Effector memory CD8-positive, alpha-beta T cell (primary cell): ENCODE measurements at places on chromosomes 7 and 10.

DNA sequence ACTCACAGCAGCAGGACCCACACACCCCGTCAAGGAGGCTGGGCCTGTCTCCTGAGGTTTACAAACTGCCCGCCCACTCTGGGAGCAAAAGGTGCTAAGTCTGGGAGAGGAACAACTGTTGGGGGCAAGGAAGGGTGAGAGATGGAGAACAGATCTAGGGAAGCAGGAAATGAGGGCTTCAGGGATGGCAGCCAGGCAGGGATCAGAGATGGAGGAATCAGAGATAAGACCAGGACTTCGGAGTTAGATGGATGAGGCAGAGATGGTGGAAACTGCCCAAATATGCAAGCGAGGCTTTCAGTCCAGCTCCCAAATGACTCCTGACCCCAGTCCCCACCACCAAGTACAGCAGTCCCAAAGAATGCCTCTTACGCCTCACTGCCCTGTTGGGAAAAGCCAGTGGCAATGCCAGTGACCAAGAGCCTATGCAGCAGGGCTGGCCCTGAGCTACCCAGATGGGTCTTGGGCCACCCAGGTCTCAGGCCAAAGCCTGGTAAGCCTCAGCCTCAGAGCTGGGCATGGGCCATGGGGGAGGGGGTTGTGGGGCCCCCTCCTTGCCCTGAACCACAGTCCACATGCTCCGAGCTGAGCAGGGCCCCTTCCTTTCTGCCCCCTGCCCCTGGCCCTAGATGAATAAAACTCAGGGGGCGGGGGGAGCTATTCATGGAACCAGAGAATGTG lies 39.5 kb upstream of the SLF2 start:
- H3K36me3 ChIP-seq, result no peaks in the 10 kb centered on the region
- no peak overlapping the region for H3K27ac ChIP-seq
- H3K27me3 ChIP-seq, result peaks cover 38% of the 10 kb centered on the region
- DNase-seq, result no peak
- H3K4me3 ChIP-seq, result no peak overlapping the region

DNA sequence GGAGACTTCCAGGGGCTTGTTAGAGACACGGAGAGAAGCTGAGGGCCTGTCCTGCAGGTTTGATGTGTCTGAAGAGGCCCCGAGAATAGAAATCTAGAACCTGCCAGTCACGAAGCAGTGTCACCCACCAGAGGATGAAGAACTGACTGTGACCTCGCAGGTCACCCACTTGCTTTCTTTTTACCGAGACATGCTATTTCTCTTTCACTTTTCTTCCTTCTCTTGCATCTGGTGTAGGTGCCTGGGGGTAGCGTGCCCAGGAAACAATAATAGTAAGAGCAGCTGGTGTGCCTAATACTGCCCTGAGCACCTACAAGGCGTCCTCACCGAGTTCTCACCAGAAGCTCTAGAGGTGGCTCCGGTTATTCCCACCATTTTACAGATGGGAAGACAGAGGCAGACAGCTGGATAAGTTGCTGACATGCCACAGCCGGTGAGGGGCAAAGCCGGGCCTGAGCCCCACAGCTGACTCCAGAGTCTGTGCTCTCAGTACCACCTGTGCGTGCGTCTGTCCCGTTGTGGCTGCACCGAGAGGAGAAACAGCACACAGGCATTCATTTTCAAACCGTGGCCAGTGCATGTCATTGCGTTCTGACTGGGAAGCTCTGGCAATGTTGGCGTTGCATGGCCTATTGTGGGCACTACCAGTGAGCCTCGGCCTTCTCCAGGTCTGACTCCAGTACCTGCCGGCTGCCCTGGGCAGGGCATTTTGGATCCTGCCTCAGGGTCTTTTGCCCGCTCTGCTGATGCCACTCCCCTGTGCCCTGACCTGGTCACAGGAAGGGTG lies 7.8 kb downstream of the CHST3 start:
- no peak for DNase-seq
- no peak overlapping the region for H3K4me3 ChIP-seq
- H3K4me1 ChIP-seq, result no peaks in the 10 kb centered on the region

DNA sequence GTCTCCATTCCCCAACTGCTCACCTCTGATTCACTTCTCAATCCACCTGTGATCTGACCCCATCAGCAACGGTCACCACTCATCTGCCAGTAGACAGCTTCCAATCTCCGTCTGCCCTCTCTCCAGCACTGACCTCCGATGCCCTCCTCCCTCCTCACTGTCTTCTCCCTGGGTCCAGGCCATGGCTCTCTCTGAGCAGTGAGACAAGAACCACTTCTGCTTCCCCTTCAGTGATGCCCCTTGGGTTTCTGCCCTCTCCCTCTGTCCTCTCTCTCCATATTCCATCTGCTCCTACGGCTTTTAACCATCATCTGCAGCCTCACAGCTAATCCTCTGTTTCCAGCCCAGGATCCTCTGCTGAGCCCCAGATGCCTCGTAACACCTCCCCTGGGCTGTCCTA lies 55.5 kb upstream of the OPALIN start:
- no peak overlapping the region for H3K4me3 ChIP-seq
- H3K27me3 ChIP-seq, result peaks cover 9% of the 10 kb centered on the region
- H3K27ac ChIP-seq, result no peak overlapping the region

DNA sequence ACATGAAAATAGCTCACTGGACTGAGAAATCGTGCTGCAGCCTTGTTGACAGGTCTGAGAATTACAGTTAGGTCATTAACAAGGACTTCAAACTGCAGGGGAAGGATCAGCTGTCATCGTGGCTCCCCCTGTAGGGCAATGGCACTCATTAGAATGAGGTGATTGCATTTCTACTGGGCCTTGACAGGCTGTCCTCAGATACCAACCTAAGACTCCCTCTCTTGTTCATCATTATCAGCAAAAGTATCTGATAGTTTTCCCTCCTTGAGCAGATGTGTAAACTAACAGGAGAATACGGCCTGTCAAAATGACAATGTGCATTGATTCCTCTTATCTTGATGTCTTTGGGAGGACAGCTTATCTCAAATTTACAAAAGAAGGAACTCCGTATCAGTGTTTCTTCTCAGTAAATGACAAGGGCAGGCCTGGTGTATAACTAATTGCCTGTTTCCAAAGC lies 648.5 kb upstream of the LRRN3 start:
- H3K4me1 ChIP-seq, result no peaks in the 10 kb centered on the region
- H3K4me3 ChIP-seq, result no peak overlapping the region
- H3K27ac ChIP-seq, result no peak overlapping the region
- no peak for DNase-seq

GRCh38 chr10:34798654-34799053 lies 16.4 kb downstream of the PARD3 start:
- no peaks in the 10 kb centered on the region for H3K4me1 ChIP-seq
- no peak for DNase-seq
- H3K36me3 ChIP-seq, result no peaks in the 10 kb centered on the region
- peaks cover 8% of the 10 kb centered on the region for H3K27me3 ChIP-seq
- no peak overlapping the region for H3K4me3 ChIP-seq
- no peak overlapping the region for H3K27ac ChIP-seq

DNA sequence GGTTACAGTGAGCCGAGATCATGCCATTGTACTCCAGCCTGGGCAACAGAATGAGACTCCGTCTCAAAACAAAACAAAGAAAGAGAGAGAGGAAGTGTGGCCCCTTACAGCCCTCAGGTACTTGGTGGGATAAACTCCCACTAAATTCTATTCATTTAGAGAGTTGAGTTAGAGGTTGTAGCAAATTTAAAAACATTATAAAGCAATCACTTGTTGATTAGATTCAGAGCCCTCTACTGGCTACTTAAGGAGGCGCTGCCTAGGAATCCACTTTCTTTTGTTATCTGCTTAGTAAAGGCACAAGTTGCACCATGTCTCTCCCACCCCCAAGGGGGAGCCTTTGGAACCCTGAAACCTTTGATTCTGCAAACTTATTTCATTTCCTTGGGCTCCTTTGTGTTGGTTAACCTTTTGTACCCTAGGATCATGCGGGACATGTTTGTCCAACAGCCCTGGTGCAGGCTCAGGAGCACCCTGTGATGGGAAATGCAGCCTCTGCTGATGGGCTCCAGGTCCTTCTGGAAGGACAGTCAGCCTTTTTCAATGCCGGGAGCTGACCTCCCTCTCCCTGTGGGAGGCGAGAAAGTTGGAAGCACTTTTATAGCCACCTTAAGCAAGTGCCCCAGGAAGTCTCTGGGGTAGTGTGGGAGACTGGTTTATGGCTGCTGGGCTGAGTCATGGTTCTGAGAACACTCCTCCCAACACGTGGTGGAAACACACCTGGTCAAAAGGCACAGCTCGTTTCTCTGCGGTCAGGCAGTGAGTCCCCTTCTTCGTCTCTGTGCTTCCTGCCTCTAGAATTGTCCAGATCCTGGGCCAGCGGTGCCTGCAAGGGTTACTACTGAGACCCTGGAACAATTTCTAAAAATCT lies 2.3 kb downstream of the HKDC1 start:
- peak; percentile 55 for DNase-seq
- peak overlapping the region; percentile 77 for H3K4me3 ChIP-seq
- peak overlapping the region; percentile 80 for H3K27ac ChIP-seq
- peaks cover 33% of the 10 kb centered on the region for H3K4me1 ChIP-seq

DNA sequence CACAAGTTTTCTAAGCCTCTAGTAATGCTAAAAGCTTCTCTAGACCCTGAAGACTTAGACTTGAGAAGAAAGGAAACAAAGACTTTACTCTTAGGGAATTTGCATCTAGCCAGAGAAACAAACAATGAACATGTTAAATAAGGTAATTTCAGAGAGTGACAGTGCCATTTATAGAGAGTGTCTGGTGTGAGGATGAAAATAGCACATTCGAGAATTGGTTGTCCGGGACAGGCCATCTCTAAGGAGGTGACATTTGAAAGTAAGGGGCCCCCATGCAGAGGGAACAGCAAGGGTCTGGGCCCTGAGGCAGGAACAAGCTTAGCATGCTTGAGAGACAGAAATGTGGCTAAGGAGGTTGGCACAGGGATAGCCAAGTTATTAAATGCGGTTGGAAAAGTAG lies 48.1 kb downstream of the ADAM22 start:
- H3K4me3 ChIP-seq, result no peak overlapping the region
- H3K4me1 ChIP-seq, result no peaks in the 10 kb centered on the region

DNA sequence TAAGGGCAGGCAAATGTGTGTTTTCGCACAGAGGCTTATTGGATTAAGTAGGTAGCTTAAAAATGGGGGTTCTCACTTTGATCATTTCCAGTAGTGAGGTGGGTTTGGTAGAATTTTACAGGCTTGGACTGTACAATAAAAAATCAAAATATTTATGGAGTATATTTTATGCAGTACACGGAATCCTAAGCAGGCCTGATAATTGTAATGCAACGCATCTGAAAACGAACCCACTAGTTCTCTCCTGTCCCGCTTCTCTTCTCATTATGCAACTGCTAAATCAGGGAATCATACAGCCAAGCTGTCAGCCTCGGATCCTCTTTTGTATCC lies 377 bp upstream of the POLR1F start:
- peak overlapping the region; percentile 99 for H3K4me3 ChIP-seq
- peak overlapping the region; percentile 98 for H3K27ac ChIP-seq
- no peak for DNase-seq
- peaks cover 26% of the 10 kb centered on the region for H3K36me3 ChIP-seq
- no peaks in the 10 kb centered on the region for H3K27me3 ChIP-seq
